ENCODE measurements at places on chromosomes 11 and 22.
A peak's percentile ranks its signal among the peaks of the same experiment; 100 is the strongest.

GRCh38 chr11:102830001-102830727 is 13.2 kb downstream of the MMP3 start:
- DNase-seq = no peak

GRCh38 chr11:27972522-27973170 is 135.3 kb downstream of the KIF18A start:
- no peak for DNase-seq

- DNase-seq = peak; percentile 73
Measured at GRCh38 chr11:36577859-36578258, 10.1 kb downstream of the RAG1 start.

DNA sequence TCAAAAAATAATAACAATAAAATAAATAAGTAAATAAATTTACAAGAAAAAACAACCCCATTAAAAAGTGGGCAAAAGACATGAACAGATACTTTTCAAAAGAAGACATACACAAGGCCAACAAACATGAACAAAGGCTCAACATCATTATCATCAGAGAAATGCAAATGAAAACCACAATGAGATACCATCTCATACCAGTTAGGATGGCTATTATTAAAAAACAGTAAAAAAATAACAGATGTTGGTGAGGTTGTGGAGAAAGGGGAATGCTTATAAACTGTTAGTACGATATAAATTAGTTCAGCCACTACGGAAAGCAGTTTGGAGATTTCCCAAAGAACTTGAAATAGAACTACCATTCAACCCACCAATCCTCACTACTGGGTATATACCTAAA is 44.6 kb downstream of the PRCP start:
- no peak for DNase-seq

DNA sequence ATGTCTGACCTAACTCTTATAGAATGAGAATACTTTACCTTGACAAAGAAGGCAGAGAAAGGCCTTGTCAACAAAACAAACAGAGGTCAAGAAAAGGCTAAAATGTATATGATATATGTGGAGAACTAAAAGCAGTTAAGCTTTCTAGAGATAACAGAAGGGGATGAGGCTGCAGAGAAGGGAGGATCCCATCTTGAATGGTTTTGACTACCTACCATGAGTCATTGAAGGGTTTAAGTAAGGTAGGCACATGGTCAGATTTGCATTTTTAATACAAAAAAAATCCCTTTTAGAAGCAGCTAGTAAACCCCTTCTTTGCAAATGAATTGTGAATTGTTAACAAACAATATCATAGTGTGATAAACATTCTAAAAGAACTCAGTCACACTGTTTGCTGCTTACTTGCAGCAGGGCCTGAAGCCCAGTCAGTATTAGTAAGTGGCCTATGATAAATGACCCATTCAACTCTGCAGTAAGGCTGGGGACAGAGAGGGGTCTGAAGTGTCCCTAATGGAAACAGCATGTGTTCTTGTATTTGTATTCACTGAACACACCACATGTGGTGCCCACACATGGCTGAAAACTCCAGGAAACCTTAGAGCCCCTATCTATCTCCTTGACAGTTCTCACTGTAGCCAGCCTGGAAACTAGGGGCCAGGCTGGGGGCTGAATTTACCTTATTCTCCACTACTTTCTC is 328.8 kb upstream of the PITPNB start:
- no peak for DNase-seq

DNA sequence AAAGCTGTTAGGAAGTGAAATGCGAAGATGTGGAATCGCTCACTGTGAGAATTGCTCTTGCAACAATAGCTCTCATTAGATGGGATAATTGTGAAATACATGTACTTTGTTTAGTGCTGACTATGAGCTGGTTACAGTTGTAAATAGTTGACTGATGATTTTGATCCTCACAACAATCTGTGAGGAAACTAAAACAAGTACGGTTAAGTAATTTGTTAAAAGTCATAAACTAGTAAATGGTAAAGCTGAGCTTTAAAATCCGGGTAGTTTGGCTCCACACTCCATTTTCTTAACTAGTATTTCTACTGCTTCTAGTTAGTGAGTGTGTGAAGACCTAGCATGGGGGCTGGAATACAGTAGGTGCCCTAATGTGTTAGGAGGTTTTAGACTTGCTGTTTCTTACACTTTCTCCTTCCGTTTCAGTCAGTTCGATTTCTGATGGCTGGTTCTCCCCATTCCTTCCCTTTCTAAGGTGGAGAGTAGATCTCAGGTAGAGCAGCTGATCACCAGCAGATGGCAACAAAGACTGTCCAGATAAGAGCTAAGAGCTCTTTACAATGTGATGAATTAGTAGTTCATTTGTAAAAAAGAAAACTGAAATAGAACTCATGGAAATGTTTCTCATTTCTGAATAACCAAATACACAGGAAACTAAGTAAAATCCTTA is 16.3 kb upstream of the CYP2R1 start:
- DNase-seq = peak; percentile 72

DNA sequence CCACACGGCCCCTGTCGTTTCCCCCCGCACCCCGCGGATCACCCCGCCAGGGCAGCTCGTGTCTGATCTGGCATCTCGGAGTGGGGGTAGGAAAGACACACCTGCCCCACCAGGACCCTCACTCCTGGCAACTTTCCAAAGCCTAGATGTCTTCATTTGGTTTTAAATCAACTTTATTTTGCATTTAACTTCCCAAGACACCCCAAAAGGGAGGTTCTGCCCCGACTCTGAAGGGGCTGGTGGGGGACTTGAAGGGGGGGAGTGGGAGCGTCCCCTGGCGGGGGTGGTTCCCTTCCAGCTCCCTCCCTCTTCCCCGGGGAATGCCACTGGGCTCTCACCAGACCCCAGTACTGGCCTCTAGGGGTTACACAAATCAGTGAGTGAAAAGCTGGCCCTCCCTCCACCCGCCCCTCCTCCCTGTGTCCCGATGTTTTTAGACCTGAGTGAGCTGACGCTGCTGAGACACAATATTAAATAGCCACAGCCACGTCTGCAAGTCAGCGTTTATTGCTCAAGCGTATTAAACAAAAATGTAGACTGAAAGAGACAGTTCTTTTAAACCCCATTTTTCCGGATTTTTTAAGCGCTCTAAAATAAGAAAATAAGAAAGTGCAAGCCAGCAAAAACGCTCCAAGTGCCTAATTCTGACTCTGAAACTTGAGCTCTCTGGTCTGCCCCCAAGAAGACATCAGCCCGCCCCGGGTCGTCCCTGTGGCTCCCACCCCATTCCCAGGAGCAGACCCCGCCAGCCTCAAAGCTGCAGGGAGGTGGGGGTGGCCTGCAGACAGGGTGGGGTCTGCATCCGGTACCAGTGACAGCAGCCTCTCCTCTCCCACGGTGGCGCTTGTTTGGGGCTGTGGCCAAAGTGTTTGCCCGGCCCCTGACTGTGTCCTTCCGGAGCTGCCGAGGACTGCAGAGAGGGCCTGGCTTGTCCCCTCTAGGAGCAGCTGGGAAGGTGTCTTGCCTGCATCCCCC is 1.1 kb upstream of the TTLL8 start:
- peak; percentile 28 for DNase-seq

DNA sequence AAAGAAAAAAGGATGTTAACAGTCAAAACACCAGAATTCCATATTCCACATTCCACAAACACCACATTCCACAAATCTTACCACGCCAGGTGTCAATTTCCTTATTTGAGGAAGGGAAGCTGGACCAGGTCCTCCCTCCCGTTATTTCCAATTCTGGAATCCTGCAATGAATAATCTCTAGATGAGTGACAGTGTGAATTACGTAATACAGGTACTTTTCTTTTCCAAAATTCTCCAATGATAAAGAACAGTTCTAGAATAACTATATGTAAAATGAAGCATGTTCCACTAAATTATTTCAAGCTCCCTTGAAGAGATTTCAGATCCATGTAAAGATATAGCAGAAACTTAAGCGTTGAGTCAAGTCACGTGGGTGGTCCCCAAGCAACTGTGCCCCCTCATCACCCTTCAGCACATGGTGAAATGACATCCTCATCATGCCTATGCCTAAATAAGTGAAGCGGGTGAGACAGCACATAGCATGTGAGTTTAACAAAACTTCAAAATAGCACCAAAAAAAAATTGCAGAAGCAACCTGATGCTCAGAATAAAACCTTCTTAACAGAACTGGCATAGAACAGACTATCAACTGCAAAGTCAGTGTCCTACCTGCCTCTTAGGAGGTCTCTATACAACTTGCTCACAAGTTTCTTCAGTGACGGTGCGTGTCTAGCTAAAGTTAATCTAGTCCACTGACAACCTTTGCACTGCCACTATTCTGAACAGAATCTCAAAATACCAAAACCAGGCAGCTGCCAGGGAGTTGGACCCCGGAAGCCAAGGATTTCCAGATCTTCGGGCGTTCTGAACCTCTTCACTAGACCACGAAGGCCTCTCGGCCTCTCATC is 876 bp downstream of the NFRKB start:
- peak; percentile 28 for DNase-seq
